ENCODE measurements at places on chromosomes 16 and 17.

- DNase-seq: no peak
Observed at GRCh38 chr16:86901483-86901882, 323.1 kb downstream of the FOXL1 start.

DNA sequence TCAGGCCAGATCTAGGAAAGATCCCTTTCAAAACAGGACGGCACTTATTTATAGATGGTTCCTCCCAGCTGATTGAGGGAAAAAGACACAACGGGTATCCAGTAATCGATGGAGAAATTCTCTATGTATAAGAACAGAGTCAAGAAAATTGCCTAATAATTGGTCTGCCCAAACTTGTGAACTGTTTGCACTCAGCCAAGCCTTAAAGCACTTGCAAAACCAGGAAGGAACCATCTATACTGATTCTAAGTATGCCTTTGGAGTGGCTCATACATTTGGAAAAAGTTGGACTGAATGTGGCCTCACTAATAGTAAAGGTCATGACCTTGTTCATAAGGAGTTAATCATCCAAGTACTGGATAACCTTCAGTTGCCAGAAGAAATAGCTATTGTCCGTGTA lies 5.9 kb downstream of the HPR start:
- no peak for DNase-seq

GRCh38 chr17:3735515-3735914 lies 11.8 kb downstream of the HASPIN start:
- DNase-seq: no peak

DNA sequence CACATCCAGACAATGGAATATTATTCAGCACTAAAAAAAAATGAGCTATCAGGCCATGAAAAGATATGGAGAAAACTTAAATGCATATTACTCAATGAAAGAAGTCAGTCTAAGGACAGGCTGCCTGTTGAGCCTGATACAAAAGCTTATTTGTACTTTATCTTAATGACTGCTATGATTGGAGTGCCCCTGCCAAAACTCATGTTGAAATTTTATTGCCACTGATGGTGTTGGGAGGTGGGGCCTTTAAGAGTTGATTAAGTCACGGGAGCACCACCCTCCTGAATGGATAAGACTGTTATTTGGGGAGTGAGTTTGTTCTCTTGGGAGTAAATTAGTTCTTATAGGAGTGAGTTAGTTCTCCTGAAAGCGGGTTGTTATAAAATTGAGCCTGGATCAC lies 9.9 kb downstream of the C17orf67 start:
- no peak for DNase-seq

DNA sequence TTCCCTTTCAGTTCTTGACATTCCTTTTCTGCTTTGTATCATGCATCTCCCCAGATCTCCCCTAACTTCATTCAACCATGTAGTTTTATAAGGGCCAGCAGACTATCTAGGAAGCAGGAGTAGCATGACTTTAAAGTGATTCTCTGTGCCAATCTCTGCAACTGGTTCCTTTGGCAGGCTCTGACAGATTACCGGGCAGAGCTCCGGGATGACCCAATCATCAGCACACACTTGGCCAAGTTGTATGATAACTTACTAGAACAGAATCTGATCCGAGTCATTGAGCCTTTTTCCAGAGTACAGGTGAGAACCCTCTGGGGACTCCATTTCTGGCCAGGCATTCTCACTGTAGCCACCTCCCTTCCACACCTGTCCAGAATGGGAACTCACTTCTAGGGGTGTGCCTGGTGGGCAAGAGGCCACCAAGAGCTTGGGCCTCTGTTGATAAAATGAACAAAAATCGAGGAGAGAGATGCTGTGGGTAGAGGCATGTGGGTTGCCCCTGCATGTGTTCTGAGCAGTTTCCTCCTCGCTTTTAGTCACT lies 7.6 kb upstream of the CDK5R1 start:
- DNase-seq: no peak

- DNase-seq: no peak
Observed at GRCh38 chr16:4018391-4018790, 97.9 kb downstream of the ADCY9 start.

GRCh38 chr17:72287586-72287985 lies 166.8 kb downstream of the SOX9 start:
- DNase-seq: no peak

GRCh38 chr16:66374176-66374575 lies 7.7 kb downstream of the CDH5 start:
- no peak for DNase-seq

GRCh38 chr17:7258731-7259554 lies 3.3 kb downstream of the CLDN7 start:
- no peak for DNase-seq
